Right lobe of liver (tissue), 6 donors: ENCODE measurements at places on chromosomes 12 and 14.

- no peak overlapping the region for H3K4me3 ChIP-seq
- no peak for DNase-seq
- H3K27ac ChIP-seq = no peak overlapping the region
Observed at GRCh38 chr12:66539431-66539830, 139.4 kb downstream of the GRIP1 start.

GRCh38 chr12:2016862-2017545, 12.7 kb upstream of the DCP1B start:
- no peaks in the 10 kb centered on the region for H3K4me1 ChIP-seq
- no peak overlapping the region for H3K27ac ChIP-seq
- no peaks in the 10 kb centered on the region for H3K36me3 ChIP-seq
- no peak for DNase-seq

- no peaks in the 10 kb centered on the region for H3K4me1 ChIP-seq
- no peak overlapping the region for H3K4me3 ChIP-seq
- no peaks in the 10 kb centered on the region for H3K27me3 ChIP-seq
Observed at GRCh38 chr14:64178814-64179213, 115.4 kb downstream of the ESR2 start.

DNA sequence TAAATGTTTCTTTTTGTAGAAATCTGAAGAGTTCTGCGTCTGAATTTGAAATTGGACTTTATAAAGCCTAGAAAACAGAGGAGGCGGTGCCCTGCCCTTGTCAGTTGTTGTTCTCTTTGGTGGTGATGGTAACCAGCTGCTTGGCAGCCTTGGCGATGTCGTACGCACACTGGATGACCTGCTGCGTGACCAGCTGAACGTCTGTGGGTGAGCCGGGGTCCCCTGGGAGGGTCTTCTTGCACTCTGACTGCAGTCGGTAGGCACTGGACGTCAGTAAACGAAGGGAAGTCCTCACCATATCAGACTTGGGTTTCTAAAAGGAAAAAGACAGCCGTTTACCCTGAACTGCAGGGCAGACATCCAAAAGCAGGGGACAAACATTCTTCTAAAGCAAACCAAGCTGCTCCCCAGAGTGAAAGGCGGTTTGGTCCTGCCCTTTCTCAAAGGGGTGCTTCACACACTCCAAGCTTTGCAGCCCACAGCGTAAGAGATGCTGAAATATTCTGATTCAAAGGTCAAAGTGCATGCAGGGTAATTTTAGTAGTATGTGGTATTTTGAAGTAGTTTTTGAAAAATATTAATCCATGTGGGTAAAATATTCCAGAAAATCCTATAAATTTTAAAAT, 32.9 kb downstream of the TCHP start:
- no peak for DNase-seq
- H3K27me3 ChIP-seq = no peaks in the 10 kb centered on the region
- H3K36me3 ChIP-seq = peaks cover 8% of the 10 kb centered on the region
- no peak overlapping the region for H3K4me3 ChIP-seq

DNA sequence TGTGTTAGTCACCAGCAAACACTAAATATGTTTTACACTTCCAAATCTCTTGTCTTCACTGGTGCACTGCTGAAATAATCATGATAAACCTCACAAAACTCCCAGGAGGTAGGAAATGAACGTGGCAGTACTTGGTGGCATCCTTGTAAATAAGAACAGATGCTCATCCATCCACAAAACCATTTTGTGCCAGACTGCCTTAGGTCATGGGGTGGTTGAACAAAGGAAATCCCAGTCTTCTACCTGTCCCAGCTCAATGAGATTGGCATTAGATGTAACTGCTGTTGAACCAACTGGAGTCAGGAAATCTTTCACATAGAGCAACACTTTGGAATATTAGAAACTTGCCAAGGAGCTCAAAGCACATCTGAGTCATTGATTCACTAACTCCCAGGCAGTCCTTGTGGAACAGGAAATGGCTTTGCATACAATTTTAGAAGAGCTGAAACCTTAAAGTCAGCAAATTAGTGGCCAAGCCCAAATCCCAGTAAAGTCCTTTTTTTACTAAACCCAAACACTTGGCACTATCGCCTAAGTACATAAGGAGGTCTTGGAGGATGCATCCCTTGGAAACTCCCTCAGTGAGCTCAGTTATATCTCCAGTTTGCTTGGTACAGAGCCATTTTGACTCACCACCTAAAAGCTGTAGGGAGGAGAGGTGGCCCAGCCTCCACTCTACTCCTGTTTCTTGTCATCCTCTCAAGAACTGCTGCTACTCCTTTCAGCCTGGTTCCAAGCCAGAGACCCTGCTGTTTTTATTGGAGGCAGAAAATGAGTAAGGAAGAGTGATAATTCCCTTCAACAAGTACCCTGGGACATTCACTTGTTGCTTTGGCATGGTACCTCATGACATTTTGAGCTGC, 208.0 kb downstream of the NOVA1 start:
- no peak overlapping the region for H3K4me3 ChIP-seq
- H3K27me3 ChIP-seq = no peaks in the 10 kb centered on the region
- H3K27ac ChIP-seq = no peak overlapping the region
- no peaks in the 10 kb centered on the region for H3K4me1 ChIP-seq

DNA sequence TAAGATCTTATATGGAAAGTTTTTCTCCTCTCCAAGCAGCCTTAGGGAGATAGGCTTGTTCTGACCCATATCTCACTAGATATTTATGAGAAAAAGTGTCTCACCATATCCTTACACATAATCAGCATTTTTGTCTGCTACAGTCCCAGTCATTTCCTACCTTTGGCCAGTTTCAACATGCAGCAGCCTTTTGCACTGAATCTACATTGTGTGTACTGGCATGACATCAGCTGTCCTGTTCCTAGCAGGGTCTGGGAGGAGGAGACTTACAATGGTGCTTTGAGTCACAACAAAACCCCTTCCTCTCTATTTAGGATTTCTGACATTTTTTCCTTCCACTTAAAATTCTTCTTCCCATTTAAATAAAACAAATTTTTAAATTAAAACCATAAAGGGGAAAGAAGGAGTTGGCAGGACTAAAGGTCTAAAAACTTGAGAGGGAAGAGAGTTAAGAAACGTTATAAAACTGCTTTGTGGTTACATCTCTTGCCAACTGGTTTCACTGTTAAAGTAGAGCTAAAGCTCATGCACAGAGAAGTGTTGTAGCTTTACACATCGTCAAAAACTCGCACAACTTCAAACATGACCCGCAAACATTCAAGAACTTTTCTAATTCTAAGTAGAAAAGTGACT, 53.3 kb upstream of the CERS5 start:
- H3K4me1 ChIP-seq = no peaks in the 10 kb centered on the region
- no peaks in the 10 kb centered on the region for H3K36me3 ChIP-seq
- H3K4me3 ChIP-seq = peak overlapping the region; percentile 22
- H3K27ac ChIP-seq = peak overlapping the region; percentile 7
